ENCODE measurements at places on chromosomes 13 and 19.

- no peak for DNase-seq
Observed at GRCh38 chr19:41116261-41116660, 2.0 kb downstream of the CYP2F1 start.

- DNase-seq, result no peak
Observed at GRCh38 chr19:29293736-29294342, 80.9 kb upstream of the UQCRFS1 start.

DNA sequence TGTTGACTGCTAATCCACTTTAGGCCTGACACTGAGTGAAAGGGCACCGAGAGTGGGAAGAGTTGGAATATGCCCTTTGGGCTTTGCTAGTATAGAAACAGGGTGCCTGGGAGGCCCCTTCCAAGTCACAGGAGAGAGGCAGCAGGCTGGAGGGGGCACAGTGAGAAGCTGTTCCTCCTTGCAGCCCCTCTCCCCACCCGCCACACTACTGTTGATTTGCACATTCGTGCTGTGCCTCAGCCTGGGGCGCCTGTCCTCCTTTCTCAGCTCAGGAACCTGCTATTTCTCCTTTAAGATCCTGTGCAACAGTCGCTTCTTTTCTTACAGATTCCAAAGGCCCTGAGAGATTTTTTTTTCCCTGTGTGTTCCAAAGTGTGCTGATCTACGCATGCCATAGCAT, 2.8 kb upstream of the B3GLCT start:
- DNase-seq, result no peak

DNA sequence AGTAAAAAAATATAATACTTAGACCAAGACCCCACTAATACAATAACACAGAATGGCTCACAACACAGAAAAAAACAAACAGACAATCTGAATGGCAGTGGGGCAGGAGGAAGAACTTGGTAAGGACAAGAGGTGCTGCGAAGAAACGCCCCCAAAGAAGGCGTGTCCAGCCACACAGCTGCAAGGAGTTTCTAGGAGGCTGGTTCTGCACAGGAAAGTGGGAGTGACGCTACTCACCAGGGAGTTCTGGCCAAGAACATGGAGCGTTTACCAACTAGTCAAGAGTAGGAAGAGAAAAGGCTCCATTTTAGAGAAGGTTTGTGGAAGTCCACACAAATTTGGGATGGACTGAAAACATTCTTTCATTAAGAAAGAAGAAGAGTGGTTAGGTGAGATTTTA, 95.3 kb upstream of the SLC15A1 start:
- no peak for DNase-seq

- no peak for DNase-seq
Observed at GRCh38 chr19:4939466-4939865, 29.4 kb upstream of the KDM4B start.

GRCh38 chr13:43078399-43078798, 55.0 kb downstream of the DNAJC15 start:
- no peak for DNase-seq

- no peak for DNase-seq
Observed at GRCh38 chr19:40697007-40697406, 6.6 kb upstream of the NUMBL start.

GRCh38 chr19:55545443-55545842, at the start of gene SBK3:
Gene SBK3, minus strand, starts transcription at chr19:55545543. Its CDS starts 0 bp downstream, at chr19:55545543.
- no peak for DNase-seq

DNA sequence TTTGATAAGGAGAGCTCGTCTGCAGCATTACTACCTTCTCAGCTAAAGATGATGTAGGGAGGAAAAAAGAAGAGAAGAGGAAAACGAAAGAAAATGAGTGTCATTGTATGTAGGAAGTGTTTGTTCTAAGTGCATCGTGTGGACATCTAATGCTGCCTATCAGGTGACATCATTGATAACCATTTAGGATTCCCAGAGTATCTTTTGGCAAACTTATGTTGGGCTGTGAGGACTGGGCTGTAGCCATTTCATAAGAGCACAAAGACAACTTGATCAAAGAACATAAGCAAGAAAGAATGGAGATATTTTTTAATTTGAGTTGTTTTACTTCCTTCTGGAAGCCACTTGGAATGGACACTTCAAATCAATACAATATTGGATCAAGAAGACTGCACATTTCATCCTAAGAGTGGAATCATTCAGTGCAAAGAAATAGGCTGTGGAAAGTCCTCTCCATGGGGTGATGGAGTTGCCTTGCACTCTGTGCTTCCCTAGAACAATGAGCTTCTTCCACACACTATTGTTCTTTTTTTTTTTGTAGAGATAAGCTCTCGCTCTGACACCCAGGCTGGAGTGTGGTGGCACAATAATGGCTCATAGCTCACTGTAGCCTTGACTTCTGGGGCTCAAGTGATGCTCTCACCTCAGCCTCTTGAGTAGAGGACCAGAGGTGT, 52.4 kb upstream of the UBL3 start:
- no peak for DNase-seq
